ENCODE measurements at places on chromosomes 3 and 15. TPM values are rescaled to one million over a fixed set of nuclear protein-coding genes. Genes with fewer than 3 reads are reported as not detected.
A peak's percentile ranks its signal among the peaks of the same experiment; 100 is the strongest.

NEK10 gene
- total RNA-seq = 2.0 TPM

B3GNT5 gene
- total RNA-seq = 4.9 TPM

TFRC gene
- 179 TPM for total RNA-seq

HIGD2B gene
- not detected for total RNA-seq

DNA sequence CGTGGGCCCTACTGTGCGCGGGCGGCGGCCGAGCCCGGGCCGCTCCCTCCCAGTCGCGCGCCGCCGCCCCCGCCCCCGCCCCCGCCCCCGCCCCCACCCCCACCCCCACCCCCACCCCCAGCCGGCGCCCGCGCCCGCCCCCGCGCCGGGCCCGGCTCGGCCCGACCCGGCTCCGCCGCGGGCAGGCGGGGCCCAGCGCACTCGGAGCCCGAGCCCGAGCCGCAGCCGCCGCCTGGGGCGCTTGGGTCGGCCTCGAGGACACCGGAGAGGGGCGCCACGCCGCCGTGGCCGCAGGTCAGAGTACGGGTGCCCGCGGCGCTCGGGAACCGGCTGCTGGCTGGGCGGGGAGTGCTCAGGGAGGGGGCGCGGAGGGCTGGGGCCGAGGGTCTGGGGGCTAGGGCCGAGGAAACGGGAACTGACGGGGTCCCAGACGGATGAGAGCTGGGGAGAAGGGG is 1.1 kb upstream of the PPARG start:
- H3K36me3 ChIP-seq = no peaks in the 10 kb centered on the region
- H3K4me3 ChIP-seq = peak overlapping the region; percentile 60
- DNase-seq = peak; percentile 69
- H3K4me1 ChIP-seq = 0 out of 2 replicates have a peak, but pooled peaks cover 4% of the 10 kb centered on the region
- H3K27me3 ChIP-seq = peaks cover 79% of the 10 kb centered on the region
- H3K27ac ChIP-seq = no peak overlapping the region

GRCh38 chr3:151584566-151584965 is 123.7 kb upstream of the IGSF10 start:
- H3K4me1 ChIP-seq = peaks cover 10% of the 10 kb centered on the region
- no peak overlapping the region for H3K4me3 ChIP-seq
- H3K27ac ChIP-seq = no peak overlapping the region
- no peaks in the 10 kb centered on the region for H3K27me3 ChIP-seq

DNA sequence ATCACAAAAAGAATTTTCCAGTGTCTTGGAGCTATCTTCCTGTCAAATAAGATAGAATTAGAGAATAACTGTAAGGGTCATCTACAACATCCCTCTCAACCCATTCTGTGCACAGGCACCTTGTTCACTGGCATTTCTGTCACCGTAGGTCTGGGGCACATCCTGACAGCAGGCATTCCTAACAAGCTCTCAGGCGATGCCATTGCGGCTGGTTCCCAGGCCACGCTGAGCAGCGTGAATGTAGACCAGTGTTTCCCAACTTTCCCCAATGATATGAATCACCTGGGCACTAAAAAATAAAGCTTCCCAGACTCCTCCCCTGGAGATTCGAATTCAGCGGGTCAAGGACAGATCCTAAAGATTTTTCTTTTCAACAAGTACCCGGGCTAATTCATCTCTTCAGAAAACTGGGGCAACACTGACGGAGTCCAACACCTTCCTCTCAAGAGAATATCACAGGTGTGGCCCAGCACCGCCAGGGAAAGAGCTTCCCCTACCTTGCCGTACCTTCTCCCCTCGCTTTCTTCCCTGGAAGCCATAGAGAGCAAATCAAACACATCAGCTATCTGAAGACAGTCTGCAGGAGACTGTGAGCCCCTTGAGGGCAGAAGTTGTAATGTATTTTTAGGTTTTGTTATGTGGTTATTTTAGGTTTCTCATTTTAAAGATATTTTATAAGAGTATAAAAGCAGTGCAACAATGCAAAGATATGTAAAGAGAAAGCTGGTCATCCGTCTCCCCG is 143.4 kb downstream of the LIPC start:
- no peak overlapping the region for H3K4me3 ChIP-seq
- no peaks in the 10 kb centered on the region for H3K36me3 ChIP-seq
- no peaks in the 10 kb centered on the region for H3K27me3 ChIP-seq

DNA sequence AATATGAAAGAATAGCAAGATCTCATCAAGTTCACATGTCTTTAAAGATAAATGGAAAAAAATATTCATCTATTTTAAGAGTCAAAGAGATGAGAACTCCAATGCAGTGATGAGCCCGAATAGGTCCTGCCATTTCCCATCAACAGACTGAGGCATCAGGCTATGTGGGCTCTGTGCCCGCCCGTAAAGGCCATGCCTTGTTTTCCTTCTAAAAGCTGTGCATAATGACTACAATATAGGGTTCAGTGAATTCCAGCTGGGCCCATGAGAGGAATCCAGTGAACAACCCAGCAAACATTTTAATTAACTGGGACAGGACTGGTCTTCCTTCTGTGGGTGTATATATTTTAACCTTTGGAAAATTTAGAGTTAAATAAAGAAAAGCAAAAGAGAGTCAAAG is 44.6 kb downstream of the RASGRP1 start:
- H3K27me3 ChIP-seq = no peaks in the 10 kb centered on the region
- no peak overlapping the region for H3K4me3 ChIP-seq
- peaks cover 15% of the 10 kb centered on the region for H3K4me1 ChIP-seq
- no peak for DNase-seq
- H3K36me3 ChIP-seq = no peaks in the 10 kb centered on the region

DNA sequence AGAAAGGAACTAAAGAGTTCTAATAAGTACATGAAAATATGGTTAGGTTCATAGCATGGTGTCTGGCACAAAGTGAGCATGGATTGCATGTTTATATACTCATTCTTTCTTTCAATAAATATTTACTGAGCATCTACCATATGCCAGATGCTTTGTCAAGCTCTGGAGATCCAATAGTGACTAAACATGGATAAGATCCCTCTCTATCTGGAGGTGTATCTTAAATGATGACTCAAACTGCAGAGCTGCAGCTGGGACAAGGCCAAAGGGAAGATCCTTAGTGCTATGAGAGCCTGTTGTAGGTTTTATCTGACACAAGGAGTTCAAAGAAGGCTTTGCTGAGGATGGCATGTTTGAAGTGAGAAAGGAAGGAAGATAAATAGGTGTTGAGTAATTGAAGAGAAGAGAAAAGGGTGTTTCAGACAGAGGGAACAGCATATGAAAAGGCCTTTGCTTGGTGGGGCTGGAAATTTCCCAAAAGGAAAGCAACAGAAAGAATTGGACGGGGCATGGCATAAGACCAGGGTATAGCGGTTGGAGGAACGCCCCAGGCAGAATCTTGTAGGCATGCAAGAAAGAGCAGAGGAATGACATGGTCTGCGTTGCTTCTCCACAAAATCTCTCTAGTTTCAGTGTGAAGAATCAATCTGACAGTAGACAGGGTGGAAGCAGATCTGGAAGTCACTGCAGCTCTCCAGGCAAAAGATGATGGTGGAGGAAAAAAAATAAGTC is 239.9 kb upstream of the LRTM1 start:
- no peaks in the 10 kb centered on the region for H3K36me3 ChIP-seq
- no peak overlapping the region for H3K27ac ChIP-seq

DNA sequence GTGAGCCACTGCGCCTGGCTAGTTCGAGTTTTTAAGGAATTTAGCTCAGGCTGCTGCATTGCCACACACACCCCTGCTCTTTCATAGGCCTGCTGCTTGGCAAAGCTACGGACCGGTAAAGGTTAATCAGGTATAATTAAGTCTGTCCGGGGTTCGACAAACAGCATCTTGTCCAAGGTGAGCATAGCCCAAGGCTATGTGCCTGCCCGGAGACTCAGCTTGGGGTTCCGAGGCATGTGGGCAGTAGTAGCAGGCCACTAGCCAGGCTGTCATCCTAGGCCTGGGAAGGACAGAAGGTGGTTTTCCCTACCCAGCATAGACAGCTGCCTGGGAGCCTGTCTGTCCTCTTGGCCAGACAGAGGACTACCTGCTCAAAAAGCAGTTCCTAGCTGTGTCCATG is 6.6 kb downstream of the P4HTM start:
- H3K4me1 ChIP-seq = peaks cover 12% of the 10 kb centered on the region
- no peaks in the 10 kb centered on the region for H3K27me3 ChIP-seq
- no peak for DNase-seq
- H3K27ac ChIP-seq = no peak overlapping the region
- H3K4me3 ChIP-seq = no peak overlapping the region

- H3K27ac ChIP-seq = no peak overlapping the region
- no peaks in the 10 kb centered on the region for H3K36me3 ChIP-seq
- H3K4me1 ChIP-seq = no peaks in the 10 kb centered on the region
Measured at GRCh38 chr15:41125931-41126642, 10.0 kb upstream of the INO80 start.

DNA sequence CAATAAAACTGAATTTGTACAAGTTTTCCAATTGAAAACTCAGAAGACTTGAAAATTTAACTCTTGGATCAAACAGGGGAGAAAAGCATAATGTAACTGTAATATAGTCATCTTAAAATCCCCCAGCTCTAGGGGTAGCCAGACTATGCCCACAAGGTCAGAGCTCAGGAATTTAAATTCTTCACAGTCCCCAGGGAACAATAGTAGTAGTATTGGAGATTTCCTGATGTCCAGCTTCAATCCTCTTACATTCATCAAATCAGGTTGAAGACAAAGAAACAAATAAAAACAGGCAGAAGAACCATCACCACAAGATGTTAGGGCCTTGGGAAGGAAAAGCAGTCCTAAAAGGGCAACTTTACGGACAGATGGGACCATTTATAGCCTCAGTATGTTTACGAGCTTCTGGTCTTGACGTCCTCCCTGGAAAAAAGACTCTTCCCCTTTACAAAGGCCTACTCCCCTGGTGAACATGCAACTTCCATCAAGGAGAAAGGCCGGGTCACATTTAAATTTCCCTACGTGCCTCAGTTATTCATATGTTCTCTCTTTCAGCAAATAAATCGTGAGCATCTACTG is 96.8 kb downstream of the PLCH1 start:
- H3K27ac ChIP-seq = peak overlapping the region; percentile 40
- no peaks in the 10 kb centered on the region for H3K27me3 ChIP-seq
- H3K36me3 ChIP-seq = no peaks in the 10 kb centered on the region
- peak; percentile 34 for DNase-seq

- H3K27me3 ChIP-seq = no peaks in the 10 kb centered on the region
- peaks cover 4% of the 10 kb centered on the region for H3K36me3 ChIP-seq
- H3K27ac ChIP-seq = peak within 1 kb of the TSS; percentile 99
Measured at GRCh38 chr15:92899948-92900730, at the start of gene CHD2. CHD2 (plus strand) TSS chr15:92900324; CDS start chr15:92901238, 914 bp downstream.

- no peaks in the 10 kb centered on the region for H3K27me3 ChIP-seq
- no peak overlapping the region for H3K4me3 ChIP-seq
- no peak for DNase-seq
- no peak overlapping the region for H3K27ac ChIP-seq
Measured at GRCh38 chr3:98599647-98600411, 6.4 kb upstream of the CPOX start.

GRCh38 chr15:67100801-67101581 is 35.6 kb downstream of the SMAD3 start:
- H3K4me1 ChIP-seq = peaks cover 3% of the 10 kb centered on the region
- H3K36me3 ChIP-seq = no peaks in the 10 kb centered on the region
- no peak overlapping the region for H3K27ac ChIP-seq
- no peaks in the 10 kb centered on the region for H3K27me3 ChIP-seq
- no peak overlapping the region for H3K4me3 ChIP-seq
- no peak for DNase-seq

DNA sequence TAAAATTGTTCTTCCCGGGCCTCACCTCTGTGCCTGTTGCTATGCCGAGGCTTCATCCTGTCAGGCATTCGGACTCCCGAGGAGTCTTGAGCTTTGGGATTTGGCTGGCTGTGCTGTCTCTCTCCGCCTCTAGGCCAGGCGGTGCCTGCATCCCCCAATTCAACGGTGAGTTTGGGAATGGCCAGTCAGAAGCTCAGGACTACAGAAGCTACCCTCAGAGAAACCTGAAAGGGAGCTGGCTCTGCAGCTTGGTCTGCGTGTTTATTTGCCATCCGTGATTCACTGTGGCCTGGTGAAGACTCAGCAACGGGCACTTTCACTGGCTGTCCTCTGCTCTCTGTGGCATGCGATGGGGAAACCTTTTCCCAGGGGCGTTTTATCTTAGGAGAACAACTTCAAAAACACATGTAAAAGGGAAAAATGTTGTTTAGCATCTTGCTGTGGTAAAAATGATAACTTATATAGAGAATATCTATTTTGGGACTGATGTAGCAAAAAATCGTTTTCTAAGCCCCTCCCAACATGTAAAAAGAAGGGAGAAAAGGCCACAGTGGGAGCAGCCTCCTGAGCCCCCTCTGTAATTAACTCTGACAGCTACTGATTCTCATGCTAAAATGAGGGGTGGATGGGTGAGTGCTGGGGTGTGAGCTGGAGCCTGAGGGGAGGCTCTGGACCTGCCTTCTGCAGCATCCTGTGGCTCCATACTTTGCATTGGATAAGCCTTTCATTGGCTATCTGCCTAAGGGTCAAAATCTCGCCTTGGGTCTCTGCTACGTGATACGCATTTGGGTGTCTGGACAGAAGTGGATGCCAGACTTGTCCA is 103.4 kb upstream of the KLHL25 start:
- no peaks in the 10 kb centered on the region for H3K27me3 ChIP-seq
- peaks cover 35% of the 10 kb centered on the region for H3K4me1 ChIP-seq
- H3K36me3 ChIP-seq = no peaks in the 10 kb centered on the region
- peak overlapping the region; percentile 15 for H3K4me3 ChIP-seq

- peaks cover 7% of the 10 kb centered on the region for H3K4me1 ChIP-seq
- H3K36me3 ChIP-seq = no peaks in the 10 kb centered on the region
- H3K4me3 ChIP-seq = no peak overlapping the region
- no peak overlapping the region for H3K27ac ChIP-seq
- no peaks in the 10 kb centered on the region for H3K27me3 ChIP-seq
Measured at GRCh38 chr15:68335655-68336054, 58.1 kb downstream of the FEM1B start.

- DNase-seq = no peak
- peaks cover 14% of the 10 kb centered on the region for H3K4me1 ChIP-seq
- no peak overlapping the region for H3K4me3 ChIP-seq
- no peaks in the 10 kb centered on the region for H3K36me3 ChIP-seq
Measured at GRCh38 chr3:85710490-85710889, 751.7 kb downstream of the CADM2 start.

DNA sequence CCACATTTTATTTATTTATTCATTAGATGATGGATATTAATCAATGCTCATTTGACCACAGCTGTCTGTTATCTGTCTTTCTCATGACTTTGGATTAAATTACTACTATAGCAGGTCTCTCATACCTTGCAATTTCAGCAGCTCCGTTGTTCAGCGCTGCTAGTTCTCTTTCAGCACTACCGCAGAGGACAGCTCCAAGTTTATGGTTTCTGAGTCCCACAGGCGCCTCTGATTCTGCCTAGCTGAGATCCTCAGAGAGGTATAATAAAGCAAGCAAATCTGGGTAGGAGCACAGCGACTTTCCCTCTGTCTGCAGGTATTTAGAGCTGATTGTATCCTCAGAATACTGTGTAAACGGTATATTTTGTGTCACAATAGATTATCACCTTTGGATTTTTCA is 204.9 kb downstream of the CNTN4 start:
- peaks cover 8% of the 10 kb centered on the region for H3K4me1 ChIP-seq
- H3K27me3 ChIP-seq = no peaks in the 10 kb centered on the region
- peak; percentile 70 for DNase-seq
- no peak overlapping the region for H3K27ac ChIP-seq
- H3K4me3 ChIP-seq = no peak overlapping the region
- no peaks in the 10 kb centered on the region for H3K36me3 ChIP-seq

Data from GM23338 (cell line).